ENCODE measurements at places on chromosomes 12 and 14.

GRCh38 chr12:56836317-56836716 is 73.2 kb downstream of the HSD17B6 start:
- DNase-seq, result peak; percentile 37

DNA sequence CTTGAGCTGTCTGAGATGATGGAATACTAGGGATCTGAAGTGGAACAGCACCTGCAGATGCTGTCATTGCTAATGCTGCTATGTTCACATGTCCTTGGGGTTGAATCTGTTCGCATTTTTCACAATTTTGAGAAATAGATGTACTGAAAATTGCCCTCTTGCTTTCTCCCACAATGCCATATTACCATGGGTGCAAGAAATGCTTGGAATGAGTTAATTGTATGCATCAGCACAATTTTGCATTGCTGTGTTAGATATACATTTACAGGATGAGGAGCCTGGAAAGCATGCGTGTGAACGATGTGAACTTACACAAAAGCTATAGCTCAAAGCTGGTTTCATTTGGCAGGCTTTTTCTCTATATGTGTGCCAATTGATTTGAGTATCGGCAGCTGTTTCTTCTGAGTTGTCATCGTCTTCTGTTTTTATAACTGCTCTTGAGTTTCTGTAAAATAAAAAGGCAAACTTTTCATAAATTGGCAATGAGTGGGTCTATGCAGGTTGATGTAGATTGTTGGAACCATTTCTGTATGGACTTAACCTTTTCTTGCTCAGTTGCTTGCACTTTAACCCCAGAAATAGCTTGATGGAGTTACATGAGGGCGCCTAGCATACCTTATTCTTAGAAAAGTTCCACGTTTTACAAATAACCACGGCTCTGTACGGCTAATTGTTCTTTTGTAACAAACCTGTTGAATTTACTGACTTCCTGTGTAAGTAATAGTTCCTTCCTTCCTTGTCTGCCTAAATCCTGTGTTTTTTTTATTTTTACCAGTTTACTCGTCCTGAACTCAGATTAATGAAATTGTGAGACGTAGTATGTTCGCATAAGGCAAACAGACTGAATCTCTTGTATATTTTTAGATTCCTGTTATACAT is 105.9 kb downstream of the FGD4 start:
- DNase-seq, result no peak

DNA sequence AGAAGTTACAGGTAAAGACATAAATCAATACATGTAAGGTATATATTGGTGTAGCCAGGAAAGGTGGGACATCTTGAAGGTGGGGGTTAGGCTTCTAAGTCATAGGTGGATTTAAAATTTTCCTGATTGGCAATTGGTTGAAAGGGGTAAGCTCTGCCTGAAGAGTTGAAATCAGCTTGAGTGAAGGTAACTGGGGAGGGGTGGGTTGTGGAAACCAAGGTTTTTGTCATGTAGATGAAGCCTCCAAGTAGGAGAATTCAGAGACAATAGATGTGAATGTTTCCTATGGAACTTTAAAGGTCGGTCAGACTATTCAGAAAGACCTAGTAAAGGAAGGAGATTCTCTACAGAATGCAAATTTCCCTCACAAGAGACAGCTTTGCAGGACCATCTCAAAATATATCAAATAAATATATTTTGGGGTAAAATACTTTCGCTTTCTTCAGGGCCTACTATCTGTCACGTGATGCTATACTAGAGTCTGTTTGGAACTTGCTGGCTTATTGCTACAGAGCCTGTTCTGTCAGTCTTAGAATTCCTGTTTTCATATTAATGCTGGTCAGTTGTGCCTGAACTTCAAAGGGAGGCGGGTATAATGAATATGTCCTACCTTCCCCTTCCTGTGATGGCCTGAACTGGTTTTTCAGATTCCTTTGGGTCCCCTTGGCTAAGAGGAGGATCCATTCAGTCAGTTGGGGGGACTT is 20.6 kb upstream of the SPATA7 start:
- no peak for DNase-seq

DNA sequence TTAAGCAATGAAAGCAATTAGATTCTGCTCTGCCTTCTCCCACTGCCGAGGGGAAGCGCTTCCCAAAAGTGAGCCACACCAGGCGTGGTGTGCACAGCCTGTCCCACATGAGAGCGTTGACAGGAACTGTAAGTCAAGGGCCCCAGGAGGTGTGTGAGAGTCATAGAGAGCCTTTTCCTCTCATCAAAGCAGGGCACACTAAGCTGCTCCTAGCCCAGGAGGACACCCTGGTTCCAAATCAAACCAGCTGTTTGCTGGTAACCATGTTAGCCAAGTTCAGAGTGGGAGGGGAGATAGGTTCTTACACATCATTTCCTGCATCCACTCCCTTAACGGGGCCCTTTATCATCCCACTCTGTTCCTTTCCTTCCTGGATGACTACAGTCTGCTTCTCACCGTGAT is 98.3 kb downstream of the SPTSSA start:
- DNase-seq, result no peak

- DNase-seq, result no peak
These were observed 39.0 kb downstream of the LGMN start for GRCh38 chr14:92709340-92710000.

DNA sequence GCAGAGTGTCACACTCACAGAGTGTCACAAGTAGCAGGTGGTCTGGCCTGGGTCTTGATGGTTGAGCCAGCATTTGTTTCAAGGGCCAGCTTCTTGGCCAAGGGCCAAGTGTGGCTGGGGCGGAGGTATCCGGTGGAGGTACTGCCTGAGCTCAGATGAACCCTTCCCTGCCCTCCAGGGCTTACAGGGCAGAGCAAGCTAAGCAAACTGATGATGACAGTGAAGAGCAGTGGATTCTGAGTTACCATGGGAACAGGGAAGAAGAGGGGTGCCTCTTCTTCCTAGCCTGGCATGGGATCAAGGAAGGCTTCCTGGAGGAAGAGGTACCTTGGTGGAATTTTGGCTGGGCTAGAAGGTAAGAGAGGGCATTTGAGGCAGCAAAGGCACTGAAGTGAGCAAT is 35.7 kb downstream of the MVK start:
- DNase-seq, result no peak

DNA sequence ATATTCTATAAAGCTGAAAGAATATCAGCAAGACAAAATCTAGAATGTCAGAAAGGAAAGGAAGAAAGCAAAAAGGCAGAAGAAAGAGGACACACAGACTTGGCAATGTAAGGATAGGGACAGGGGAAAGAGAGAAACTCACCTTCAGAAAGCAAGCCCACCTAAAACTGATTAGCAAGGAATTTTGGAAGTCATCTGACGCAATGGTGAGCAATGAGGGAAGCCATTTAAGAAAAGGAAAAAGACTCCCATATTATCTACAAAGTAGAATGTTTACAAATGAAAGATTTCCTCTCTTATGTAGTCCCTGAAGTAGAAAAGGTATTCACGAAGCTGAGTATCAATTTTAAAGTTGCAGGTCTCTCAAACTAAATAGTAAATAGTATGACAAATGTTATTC is 35.2 kb upstream of the FOXG1 start:
- no peak for DNase-seq

- peak; percentile 71 for DNase-seq
These were observed 380.8 kb upstream of the RGS6 start for GRCh38 chr14:71551291-71551950.

DNA sequence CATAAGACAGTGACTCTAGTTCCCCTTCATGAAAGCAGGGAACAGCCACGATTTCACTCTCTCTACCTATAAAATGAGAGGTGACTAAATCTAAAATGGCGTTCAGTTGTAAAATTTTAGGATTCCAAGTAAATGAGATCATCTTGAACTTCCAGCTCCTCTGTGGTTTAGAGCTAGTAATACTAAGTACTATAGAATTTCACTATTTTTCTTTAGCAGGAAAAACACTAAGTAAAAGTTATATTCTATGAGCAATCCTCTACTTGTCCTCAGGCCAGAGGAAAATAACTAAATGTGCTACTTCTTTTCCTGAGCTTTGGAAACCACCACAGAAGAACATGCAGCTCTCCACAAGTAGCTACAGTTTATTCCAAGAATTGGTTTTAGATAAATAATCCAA is 55.6 kb downstream of the NIN start:
- DNase-seq, result peak; percentile 70

DNA sequence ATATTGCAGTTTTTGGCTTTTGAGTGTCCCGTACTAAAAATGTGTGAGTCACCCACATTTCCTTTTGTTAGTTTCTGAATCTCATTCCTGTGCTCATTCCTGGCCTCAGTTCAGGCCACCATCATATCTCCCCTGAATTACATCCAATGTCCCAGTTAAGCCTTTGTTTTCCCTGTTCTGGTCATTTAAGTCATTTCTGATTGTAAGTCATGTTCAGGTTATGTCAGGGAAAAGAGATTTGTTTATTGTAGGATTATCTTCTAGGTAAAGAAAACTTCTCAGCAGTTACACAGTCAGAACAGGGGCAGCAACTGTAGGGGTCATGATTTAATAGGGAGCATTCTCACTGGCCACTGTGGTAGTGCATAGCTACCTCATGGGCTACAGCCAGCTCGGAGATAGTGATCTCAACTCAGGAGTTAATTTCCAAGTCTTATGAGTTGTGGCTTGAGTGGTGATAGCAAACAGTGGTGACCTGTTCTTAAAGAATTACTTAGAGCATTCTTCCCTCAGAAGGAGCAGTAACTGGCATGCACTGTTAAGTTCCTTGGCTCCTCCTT is 6.7 kb downstream of the DDX47 start:
- peak; percentile 84 for DNase-seq

GRCh38 chr12:121812320-121812871 is 8.6 kb downstream of the SETD1B start:
- DNase-seq, result peak; percentile 93

DNA sequence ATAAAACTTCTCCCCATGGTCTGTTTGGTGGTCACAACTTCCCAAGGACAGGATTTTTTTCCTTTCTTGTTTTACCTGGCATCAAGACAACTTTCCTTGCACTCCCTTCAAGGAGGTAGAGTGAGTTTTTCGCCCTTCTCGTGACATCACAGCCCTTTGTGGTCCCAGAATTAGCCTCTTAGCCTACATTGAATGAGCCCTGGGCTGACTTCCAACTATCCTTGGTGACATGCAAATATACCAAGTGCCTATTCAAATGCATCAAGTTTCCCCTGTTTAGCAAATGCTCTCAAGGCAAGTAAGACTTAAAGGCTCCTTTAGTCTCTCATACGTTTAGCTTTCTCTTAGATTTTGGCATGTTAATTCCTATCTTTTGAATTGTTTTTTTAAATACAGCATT is 36.6 kb downstream of the TC2N start:
- no peak for DNase-seq

GRCh38 chr14:68634332-68634731 is 158.5 kb downstream of the ZFP36L1 start:
- DNase-seq, result no peak

GRCh38 chr12:49470986-49471385 is 67.8 kb upstream of the KCNH3 start:
- no peak for DNase-seq

DNA sequence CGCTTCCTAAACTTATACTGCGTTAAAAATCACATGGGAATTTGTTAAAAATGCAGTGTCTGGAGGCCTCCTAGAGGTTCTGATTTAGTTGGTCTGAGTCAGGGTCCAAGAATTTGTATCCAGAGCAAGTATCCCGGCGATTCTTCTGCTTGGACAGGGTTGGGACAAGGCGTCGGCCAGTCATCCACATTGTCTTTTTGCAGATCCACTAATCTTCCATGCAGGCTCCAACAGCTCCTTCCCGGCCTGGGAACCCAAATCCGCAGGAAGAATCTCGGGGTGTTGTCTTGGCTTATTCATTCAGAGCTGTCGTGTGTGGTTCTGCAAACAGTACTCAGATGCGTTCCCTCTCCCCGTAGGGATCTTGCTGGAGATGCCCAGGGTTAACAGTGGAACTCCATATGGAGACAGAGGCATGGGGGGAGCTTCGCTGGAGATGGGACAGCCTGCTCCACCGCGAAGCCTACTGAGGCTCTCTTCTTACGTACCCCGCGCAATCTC is 25.3 kb downstream of the GPRC5D start:
- peak; percentile 38 for DNase-seq

DNA sequence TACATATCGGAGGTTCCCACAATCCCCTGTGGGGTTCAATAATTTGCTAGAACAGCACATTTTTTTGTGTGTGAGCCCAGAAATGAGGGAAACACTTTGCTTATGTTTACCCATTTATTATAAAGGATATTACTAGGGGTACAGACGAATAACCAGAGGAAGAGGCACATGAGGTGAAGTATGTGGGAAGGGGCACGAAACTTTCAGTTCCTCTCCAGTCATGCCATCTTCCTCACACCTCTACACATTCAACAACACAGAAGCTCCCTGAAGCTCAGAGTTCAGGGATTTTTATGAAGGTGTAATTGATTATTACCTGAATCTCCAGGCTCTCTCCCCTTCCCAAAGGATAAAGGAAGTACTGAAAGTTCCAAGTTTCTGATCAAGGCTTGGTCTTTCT is 30.2 kb upstream of the DYRK2 start:
- DNase-seq, result no peak

GRCh38 chr14:69260190-69260860 is 367 bp downstream of the GALNT16 start:
- peak; percentile 46 for DNase-seq

DNA sequence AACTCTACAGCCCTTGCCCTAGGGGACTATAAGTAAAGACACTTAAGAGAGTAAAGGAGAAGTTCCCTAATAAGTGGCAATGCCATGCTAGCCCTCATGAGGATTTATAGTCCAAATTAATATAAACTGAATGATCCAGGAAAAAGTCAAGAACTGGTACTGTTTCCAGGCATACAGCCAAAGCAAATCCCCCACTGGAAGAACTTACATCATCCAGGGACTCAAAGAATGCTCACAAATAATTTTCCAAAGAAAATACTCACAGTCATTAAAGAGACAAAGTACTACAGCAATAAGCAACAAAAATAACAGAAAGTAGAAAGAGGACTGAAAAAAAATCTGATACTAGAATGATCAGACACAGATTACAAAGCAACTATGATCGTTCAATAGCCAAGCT is 79.7 kb upstream of the RAP1B start:
- peak; percentile 57 for DNase-seq

DNA sequence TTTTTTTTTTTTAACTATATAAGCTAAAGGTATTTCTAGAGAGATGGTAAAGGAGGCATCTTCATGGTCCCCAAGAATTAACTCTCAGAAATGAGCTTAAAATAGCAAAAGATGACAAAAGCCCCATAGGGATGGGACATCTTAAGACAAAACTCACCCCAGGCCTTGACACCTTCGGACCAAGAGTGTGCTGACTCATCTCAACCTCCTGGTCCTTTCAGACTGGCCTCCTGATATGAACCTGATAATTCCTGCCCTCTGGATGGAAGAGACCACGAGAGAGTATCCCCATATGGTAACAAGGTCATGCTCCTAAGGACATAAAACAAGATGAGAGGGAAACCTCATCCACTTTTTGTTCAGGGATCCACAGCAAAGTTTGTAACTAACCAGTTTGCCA is 8.4 kb upstream of the GMFB start:
- no peak for DNase-seq

GRCh38 chr12:47554046-47554653 is 151.7 kb downstream of the RPAP3 start:
- DNase-seq, result no peak

- DNase-seq, result no peak
These were observed 692.3 kb downstream of the C12orf50 start for GRCh38 chr12:87336814-87337336.

- DNase-seq, result no peak
These were observed 103.6 kb downstream of the SCFD1 start for GRCh38 chr14:30725763-30726162.

- no peak for DNase-seq
These were observed 91.5 kb upstream of the PTGDR start for GRCh38 chr14:52175982-52176502.

Data from AG20443 (cell line).